ENCODE measurements at places on chromosomes 4 and X. TPM values are rescaled to one million over a fixed set of nuclear protein-coding genes. Genes with fewer than 3 reads are reported as not detected.
A peak's percentile ranks its signal among the peaks of the same experiment; 100 is the strongest.

DNA sequence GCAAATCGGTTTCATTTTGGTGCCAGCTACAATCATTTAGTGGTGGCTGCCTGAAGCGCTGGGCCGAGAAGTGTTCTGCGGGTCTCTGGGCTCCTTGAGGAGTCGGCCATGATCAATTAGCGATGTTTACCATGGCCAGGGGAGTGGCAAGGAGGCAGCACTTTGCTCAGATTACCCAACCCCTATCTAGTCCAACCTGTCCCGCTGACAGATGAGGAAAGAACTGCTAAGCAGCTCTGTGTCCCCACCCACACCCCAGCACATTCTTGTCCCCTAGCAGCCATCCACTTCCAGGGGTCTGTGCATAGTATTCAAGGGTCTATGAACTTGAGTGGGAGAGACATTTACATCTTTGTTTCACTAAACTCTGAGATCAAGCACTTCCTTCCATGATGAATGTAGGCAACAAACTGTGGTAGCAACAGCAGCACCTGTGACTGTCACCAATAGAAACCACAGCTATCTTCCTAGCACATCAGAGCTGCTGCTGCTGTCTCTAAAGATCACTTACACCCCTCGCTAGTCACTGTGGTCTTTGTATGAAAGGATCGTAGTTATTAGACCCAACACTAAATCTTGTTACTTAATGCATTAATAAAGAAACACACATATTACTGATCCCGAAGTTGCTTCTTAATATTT is 331.6 kb downstream of the BCOR start:
- no peak for DNase-seq

DNA sequence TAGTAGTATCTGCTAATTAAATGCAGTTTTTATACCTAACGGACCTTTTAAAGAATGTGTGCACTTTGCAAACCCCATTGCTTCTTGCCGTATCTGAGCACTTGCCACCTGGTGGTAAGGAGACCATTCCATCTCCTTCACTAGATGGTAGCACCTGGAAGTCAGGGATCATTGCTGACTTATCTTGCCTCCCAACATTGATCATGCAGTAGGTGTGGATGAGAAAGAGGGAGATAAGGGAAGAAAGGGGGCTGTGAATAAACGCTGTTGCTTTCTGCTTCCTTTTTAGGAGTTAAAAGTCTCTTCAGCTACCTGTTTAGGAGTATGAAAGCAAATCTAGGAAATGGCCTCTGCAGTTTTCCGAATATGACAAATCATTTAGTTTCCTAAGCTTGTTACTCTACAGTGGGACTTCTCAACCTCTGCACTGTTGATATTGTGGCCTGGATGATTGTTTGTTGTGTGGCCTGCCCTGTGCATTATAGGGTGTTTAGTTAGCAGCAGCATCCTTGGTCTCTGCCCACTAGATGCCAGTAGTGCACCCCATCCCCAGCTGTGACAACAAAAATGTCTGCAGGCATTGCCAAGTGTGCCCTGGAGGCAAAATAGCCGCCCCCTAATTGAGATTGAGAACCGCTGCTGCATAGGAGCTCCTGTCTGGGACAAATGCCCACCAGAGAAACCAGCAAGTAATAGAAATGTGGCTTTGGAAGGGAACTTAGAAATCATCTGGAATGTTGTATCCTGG is 38.8 kb downstream of the GAB1 start:
- peak; percentile 18 for DNase-seq

Gene NDNF
- 0.29 TPM for total RNA-seq

- DNase-seq, result no peak
Observed at GRCh38 chrX:46850771-46851170, 13.9 kb downstream of the RP2 start.

DNA sequence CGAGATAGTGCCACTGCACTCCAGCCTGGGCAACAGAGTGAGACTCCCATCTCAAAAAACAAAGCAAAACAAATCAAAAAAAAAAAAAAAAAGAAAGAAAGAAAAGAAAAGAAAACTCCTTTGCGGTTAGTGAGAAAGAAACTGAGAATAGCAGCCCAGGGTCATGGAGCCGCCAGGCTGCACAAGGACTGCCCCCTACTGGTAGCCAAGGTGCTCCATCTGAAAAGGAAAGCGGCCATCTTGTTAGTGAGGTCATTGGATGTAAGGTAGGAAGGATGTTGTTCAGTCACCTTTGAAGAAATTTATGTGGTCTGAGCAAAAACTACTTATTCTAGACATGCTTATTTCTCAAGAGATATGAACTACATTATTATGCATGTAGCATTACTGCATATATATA is 660.6 kb upstream of the TENM3 start:
- no peak for DNase-seq

- no peak for DNase-seq
Observed at GRCh38 chr4:515251-515650, 16.2 kb downstream of the PIGG start.

Gene F8A2
- total RNA-seq, result not detected

Gene PDGFC
- total RNA-seq, result 27.5 TPM

DNA sequence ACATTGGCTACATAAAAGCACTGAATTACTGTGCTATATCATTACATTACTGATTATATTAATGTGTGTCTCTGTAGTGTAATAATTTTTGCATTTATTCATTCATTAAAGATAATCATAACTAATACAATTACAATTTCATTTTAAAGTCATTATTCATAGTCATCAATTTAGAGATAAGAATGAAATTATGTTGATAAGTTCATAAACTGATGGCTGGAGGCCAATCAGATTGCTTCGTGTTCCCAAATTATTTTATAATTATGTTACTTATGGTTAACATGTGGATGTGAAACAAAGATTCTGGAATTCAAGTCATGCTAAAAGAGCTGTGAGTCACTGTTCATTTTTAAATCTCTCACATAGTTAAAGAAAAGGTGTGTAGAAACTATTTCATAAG is 223.4 kb upstream of the HAND2 start:
- DNase-seq, result no peak

DNA sequence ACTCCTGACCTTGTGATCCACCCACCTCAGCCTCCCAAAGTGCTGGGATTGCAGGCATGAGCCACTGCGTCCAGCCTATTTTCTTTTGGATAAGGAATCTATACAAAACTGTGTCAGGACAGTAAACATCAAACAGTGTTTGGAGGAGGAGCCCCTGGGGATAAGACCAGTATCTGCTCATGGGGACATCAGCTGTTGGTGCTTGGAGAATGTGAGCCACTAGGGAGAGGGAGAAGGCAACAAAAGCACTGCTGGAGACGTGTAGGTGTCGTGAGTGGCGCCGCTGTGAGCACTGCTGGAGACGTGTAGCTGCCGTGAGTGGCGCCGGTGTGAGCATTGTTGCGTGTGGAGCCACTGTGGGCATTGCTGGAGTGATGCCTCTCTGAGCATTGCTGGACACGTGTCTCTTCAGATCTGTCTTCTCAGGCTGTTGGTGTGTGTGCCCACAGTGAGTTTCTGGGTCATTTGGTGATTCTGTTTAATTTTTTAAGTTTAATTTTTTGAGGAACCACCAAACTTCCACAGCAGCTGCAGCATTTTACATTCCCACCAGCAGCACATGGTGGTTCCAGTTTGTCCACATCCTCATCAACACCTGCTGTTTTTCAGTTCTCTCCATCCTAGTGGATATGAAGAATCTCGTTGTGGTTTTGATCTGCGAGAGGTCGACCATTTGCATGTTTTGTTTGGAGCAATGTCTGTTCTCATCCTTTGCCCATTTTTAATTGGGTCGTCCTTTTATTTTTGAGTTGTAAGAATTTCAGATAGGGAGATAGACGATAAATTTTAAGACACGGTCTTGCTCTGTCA is 19.0 kb downstream of the DGKQ start:
- DNase-seq, result no peak

DNA sequence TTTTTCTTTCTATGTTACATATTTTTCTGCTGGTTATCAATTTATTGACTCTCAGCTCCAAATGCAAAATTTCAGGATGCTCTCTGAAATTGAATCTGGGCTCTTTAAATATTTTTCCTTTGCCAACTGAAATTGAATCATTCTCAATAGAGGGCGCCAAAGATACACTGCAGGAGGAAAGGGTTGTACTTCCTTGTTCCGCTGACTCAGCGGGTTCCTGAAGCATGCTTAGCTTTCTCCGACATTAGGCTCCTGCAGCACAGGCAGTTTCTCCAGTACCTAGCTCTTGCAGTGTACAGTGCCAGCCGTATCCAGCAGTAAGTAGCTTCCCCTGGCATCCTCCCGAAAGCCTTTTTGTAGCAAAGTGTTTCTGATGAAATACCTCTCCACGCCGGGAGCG is 28.8 kb upstream of the CFAP47 start:
- DNase-seq, result peak; percentile 71

GRCh38 chr4:5526080-5526846 is 182.1 kb downstream of the EVC2 start:
- DNase-seq, result no peak

Gene PSAPL1
- not detected for total RNA-seq

GRCh38 chr4:81905971-81906370 is 434.3 kb upstream of the RASGEF1B start:
- DNase-seq, result no peak
